Activated naive CD4-positive, alpha-beta T cell treated with anti-CD3 and anti-CD28 coated beads, Interleukin-2, amount 10 ng/mL, durations not matched to agents 5 hours and 36 hours (primary cell): ENCODE measurements at places on chromosomes 7 and 10. TPM values are rescaled to one million over a fixed set of nuclear protein-coding genes. Genes with fewer than 3 reads are reported as not detected.

The SCIN gene
- not detected for total RNA-seq

The PLAU gene
- total RNA-seq: 1.0 TPM

The LRIT1 gene
- total RNA-seq: not detected

The CLRN3 gene
- not detected for total RNA-seq

The LIPM gene
- total RNA-seq: not detected
